ENCODE measurements at places on chromosomes 2 and 18.

DNA sequence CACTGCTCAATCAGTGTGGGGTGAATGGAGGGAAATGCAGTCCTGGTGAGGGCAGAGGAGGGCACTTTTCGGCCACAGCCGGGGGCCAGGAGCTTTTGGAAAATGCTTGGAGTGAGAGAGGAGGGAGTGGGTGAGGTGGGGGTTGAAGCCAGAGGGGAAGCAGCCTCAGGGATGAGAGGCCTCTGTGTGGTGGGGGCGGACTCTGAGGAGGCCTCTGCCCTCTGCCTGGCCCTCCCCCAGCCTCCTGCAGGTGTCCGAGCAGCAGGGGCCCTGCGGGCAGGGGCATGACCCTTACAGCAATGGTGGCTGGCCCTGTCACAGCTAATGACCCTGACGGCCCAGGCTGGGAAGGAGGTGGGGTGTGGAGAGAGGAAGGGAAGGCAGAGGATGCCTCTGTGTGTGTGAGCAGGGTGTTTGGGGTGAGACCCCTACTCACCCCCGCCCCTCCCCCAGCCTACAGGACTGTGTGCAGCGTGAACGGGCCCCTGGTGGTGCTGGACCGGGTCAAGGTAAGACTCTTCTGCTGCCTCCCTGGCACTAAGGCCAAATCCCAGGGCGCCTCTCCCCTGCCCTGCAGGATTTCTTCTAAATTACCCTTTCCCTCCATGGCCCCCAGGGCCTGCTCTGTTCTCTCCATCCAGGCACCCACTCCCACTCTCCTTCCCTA lies 7.6 kb downstream of the ATP6V1B1 start:
- DNase-seq: no peak

GRCh38 chr2:230124757-230125431 lies 56.2 kb upstream of the SLC16A14 start:
- DNase-seq: no peak

- no peak for DNase-seq
Measured at GRCh38 chr2:171521361-171522051, 768 bp upstream of the CYBRD1 start.

GRCh38 chr2:149169656-149170055 lies 131.2 kb downstream of the LYPD6B start:
- DNase-seq: no peak

- DNase-seq: no peak
Measured at GRCh38 chr2:167572883-167573619, 674.3 kb downstream of the STK39 start.

- no peak for DNase-seq
Measured at GRCh38 chr2:121947674-121948073, 192.2 kb downstream of the TSN start.

DNA sequence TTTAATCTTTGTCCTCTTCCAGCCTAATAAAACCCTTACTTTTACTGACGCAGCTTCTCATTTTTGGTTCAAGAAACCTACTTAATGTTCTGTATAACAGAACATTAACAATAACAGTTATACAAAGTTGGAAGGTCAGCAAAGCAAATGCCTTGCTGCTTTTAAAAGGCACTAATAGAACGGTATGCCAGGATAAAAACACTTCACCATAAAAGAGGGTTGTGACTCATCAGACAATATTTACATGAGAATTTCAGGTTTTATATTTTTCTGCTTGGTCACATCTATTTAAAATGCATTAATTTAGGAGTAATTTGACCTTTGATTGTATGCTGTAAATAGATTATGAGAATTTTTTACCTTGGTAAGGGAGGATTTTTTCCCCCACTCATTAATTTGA lies 3.0 kb downstream of the KLHL41 start:
- no peak for DNase-seq

DNA sequence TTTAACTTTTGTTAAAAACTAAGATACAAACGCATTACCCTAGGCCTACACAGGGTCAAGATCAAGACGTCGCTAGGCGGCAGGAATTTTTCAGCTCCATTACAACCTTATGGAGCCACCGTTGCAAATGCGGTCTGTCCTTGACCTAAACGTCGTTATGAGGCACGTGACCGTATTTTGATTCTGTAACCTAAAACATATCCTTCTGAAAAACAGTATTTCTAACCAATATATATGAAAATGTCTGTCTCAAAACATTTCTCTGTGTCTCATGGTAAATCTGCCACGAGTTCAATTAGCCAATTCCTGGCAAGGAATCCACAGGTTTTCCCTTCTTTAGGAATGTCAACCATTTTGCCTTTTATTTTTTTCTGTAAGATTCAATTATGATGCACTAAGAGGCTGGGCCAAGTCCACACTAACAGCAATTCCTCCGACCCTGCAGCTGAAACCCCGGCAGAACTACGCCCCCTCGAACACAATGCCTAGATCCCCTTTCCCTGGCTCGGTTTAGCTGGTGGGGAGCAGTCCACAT lies 1.7 kb downstream of the RTN4 start:
- no peak for DNase-seq

DNA sequence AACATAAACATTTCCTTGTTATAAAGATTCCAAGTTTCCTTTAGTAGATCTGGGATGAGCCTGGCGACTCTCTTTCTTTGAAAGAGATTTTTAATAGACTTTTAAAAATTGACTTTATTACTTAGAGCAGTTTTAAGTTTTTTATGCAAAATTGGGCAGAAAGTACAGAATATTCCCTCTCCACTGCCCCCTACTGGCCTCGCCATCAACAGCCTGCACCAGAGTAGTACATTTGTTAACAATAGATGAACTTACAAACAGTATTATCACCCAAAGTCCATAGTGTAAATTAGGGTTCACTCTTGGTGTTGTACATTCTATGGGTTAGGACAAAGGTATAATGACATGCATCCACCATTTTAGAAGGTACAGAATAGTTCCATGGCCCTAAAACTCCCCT lies 3.9 kb downstream of the MAP3K19 start:
- no peak for DNase-seq

GRCh38 chr2:132766573-132766972 lies 96.6 kb upstream of the LYPD1 start:
- peak; percentile 44 for DNase-seq

- no peak for DNase-seq
Measured at GRCh38 chr2:10919410-10919770, 7.7 kb downstream of the KCNF1 start.

DNA sequence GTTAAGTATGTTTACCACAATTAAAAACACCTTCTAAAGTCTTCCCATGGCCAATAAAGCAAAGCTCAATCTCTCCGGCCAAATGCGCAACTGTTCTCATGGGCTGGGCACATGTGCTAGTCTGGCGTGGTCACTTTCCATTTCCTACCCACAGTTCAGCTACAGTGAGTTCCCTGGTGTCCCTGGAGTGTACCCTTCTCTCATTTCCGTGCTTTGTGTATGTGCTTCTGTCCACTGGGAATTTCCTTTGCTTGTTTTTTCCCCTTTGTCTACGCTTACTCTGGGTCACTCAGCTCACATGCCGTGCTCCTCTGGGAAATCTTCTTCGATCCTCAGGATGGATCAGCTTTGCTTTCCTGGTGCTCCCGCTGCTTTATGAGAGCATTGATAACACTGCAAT lies 69.6 kb upstream of the GYPC start:
- no peak for DNase-seq

GRCh38 chr2:43877782-43878464 lies 39.2 kb downstream of the ABCG8 start:
- DNase-seq: peak; percentile 52

DNA sequence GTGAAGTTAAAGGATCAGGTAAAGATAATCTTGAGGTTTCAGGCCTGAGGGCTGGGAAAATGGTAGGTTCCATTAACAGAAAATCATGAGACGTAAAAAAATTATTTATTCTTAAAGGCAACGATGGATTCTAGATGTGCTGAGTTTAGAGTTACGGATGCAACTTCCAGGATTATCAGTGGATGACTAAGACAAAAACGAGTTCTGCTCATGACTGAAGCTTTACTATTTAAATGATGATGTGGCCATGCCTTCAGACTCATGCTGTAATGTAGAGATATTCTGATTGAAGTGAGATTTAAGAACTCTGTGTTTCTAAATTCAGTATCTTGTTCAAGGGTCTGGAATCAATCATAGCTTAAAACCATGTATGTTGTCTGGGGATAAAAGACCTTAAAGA lies 5.0 kb downstream of the TMEM237 start:
- DNase-seq: no peak

DNA sequence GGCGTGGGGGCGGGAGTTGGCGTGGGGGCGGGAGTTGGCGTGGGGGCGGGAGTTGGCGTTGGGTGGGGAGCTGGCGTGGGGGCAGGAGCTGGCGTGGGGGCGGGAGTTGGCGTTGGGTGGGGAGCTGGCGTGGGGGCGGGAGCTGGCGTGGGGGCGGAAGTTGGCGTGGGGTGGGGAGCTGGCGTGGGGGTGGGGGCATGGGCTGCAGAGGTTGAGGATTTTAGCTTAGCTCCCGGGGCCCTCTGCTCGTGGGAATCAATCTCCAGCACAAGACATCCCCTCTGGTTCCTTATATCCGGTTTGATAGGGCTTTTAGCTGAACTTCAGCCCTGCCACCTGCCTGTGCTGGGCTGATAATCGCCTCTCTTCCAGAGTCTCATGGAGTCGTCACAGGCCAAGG lies 177.0 kb downstream of the LDLRAD4 start:
- no peak for DNase-seq

- DNase-seq: no peak
Measured at GRCh38 chr2:161992531-161992930, 81.5 kb downstream of the DPP4 start.

DNA sequence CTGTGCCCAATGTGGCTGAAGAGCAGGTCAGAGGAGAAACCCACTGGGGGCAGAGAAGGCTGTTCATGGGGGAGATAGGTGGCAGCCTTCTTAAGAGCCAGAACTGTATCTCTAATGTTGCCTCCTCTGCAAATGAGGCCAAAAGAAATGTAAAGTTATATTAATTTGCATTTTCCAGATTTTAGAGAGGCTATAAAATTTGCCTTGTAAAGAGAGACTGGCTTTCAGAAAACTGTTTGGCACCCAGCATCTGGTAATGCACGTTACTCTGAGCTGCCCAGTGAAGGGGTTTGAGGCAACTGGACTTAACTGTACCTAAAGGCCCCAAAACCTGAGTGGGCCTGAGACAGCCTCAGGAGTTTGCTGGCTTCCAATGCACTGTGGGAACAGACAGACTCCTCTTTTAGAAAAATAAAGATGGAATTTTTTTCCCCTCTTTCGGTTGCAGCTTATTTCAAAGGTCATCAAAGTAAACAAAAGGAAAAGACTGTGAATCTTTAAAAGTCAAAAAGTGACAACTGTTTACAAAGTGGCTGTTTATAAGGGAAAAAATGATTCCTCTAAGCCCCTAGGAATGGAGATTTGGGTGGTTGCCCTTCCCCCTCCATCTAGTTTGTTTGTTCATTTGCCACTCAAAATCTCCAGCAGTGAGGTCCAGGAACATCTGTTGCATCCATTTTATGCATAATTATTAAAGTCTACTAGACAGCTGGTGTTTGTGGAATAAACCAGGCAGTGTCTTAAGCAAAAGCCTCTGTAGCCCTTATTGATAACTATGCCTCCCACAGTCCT lies 132.2 kb upstream of the ZFP36L2 start:
- DNase-seq: no peak

GRCh38 chr2:125746321-125747164 lies 909.4 kb upstream of the GYPC start:
- peak; percentile 48 for DNase-seq

GRCh38 chr2:44731505-44731904 lies 210.0 kb upstream of the SIX3 start:
- DNase-seq: no peak

- no peak for DNase-seq
Measured at GRCh38 chr2:190173392-190173791, 110.9 kb upstream of the MSTN start.

GRCh38 chr2:17299891-17300540 lies 218.2 kb downstream of the RAD51AP2 start:
- DNase-seq: peak; percentile 7

DNA sequence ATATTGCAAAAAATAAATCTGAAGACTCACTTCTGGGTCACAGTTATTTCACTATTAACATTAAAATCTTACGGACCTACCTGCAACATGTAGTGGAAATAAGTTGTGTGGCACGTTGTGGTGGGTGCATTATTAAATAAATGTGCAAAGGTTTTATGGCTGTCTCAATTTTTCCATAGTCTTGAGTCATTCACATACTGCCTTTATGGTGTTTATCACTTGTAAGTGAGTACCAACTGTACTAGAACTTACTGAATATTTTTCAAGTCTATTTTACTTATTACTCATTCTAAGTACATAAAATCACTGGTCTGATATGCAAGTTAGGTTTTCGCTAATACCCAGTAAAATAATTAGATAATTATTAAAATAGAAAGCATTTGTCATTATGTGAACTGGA lies 47.6 kb upstream of the SLC30A6 start:
- no peak for DNase-seq

- DNase-seq: no peak
Measured at GRCh38 chr2:59449274-59449673, 1104.2 kb downstream of the BCL11A start.

GRCh38 chr18:44323125-44323524 lies 357.6 kb upstream of the SETBP1 start:
- DNase-seq: no peak

DNA sequence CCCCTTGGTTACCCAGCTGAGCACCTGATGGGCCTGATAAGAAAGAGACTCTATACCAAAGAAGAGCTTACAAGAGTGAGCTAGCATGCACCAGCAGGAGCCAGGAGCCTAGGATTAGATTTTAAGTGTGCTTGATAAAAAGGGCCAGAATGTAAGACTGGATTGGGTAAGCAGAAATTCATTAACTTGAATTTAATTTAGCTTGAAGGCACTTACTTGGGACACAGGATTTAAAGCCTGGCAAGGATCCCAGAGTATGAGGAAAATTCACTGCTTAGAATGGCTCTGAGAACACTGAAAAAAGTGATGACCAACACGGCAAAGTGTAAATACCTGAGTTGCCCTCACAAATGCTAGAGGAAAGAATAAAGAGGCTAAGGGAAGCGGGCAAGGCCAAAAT lies 91.3 kb upstream of the RBBP8 start:
- DNase-seq: no peak

DNA sequence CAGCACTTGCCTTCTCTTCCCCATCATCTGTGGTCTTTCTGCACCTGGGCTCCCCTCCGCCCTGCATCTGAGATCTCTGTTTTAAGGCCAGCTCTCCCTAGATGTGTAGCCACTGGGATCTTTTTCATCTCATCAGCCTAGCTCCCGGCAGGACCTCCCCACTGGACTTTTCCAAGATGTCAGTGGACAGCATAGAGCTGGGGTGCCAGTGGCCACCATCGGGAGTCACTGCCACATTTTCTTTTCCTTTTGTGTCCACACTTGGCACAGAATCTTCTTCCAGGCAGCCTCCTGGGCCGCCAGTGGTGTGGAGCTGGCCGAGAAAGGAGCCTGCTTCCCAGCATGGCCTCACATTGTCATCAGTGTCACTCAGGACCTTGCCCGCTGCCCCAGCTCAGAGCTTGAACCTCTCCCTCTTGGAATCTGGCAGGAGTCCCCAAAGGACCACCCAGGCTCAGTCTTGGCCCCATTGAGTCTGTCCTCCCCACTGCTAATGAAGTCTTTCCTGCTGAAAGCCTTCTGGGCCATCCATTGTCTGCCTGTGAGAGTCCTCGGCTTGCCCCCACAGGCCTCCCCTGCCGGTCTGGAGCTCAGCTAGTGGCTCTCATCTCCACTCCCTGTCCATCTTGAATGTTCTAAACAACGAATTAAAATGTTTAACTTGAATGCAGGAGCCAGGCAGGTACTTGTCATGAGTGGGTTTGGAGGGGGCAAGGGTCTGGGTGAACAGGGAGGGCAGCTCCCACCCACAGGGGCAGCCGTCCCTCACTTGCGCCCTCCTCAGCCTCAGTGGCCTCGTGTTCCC lies 324.4 kb downstream of the GBX2 start:
- no peak for DNase-seq

Measured in foreskin melanocyte (primary cell).